Panc1 (cell line): ENCODE measurements at places on chromosomes 5 and 9. TPM values are rescaled to one million over a fixed set of nuclear protein-coding genes. Genes with fewer than 3 reads are reported as not detected.

HRCT1 gene
- not detected for total RNA-seq

TMEM174 gene
- not detected for total RNA-seq

DNA sequence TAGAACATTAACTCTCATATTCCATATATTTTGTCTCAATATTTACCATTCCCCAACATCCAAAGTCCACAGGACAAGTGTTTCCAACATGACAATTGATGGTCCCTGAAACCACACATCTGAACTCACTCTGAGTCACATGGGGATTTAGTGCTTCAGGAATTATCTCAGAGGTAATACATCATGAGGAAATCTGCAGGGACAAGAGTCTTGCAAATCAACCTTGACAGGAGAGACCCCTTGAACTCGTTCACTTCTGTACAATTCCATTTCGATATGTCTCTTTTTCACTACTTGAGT, 119.7 kb upstream of the ABCA1 start:
- H3K27ac ChIP-seq, result no peak overlapping the region
- H3K4me1 ChIP-seq, result no peaks in the 10 kb centered on the region
- no peak overlapping the region for H3K4me3 ChIP-seq
- H3K27me3 ChIP-seq, result no peaks in the 10 kb centered on the region
- no peak for DNase-seq
- H3K36me3 ChIP-seq, result no peaks in the 10 kb centered on the region

GRCh38 chr5:172007175-172008110, 1.0 kb upstream of the FBXW11 start:
- peak overlapping the region; percentile 99 for H3K4me3 ChIP-seq
- no peaks in the 10 kb centered on the region for H3K27me3 ChIP-seq
- DNase-seq, result no peak

DNA sequence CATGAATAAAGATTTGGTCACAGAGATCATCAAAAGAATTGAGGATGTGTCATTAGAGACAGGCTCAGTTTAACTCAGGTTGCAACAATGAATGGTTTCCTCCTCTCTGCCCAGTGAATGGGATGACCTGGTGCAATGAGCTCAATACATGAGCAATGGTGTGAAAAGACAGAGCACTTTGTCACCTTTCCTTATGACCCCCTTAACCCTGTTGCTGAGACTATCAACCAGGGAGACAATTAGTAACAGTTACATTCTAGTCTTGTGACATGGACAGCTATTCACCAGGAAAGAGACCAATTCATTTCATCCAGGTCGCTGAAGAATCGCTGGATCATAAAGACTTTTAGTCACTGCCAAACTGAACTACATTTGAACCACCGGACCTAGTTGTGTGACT, 19.9 kb upstream of the CDH6 start:
- H3K36me3 ChIP-seq, result no peaks in the 10 kb centered on the region
- no peaks in the 10 kb centered on the region for H3K4me1 ChIP-seq
- H3K4me3 ChIP-seq, result no peak overlapping the region
- DNase-seq, result no peak

DNA sequence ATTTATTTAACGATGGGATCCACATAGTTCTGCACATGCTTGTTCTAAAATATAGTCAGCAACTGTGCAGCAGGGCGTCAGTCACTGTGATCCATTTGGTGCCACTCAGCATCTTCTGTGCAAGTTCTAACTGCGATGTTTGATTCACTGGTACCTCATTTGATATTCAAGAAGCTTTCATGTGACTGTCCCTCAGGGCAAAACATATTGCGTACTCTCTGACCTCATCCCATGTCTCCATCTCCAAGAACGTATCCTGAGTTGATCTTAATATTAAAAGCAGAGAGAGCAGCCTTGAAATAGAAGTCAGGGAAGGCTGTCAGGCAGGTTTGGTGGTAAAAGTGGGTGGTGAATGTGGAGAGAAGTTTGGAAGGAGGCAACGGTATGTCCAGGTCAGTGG, 116.5 kb upstream of the ATP10B start:
- DNase-seq, result no peak
- H3K27ac ChIP-seq, result no peak overlapping the region
- no peaks in the 10 kb centered on the region for H3K4me1 ChIP-seq
- H3K36me3 ChIP-seq, result no peaks in the 10 kb centered on the region
- H3K4me3 ChIP-seq, result no peak overlapping the region

- H3K4me3 ChIP-seq, result peak overlapping the region; percentile 33
- H3K4me1 ChIP-seq, result no peaks in the 10 kb centered on the region
- no peaks in the 10 kb centered on the region for H3K36me3 ChIP-seq
- no peak for DNase-seq
- no peak overlapping the region for H3K27ac ChIP-seq
- H3K27me3 ChIP-seq, result no peaks in the 10 kb centered on the region
Observed at GRCh38 chr9:69412741-69413150, 87.7 kb downstream of the ENTREP1 start.
